ENCODE measurements at places on chromosomes 6 and 20.

- DNase-seq: no peak
Observed at GRCh38 chr6:162622572-162622971, 105.0 kb downstream of the PRKN start.

GRCh38 chr6:44782892-44783291 is 395.4 kb downstream of the CDC5L start:
- DNase-seq: no peak

DNA sequence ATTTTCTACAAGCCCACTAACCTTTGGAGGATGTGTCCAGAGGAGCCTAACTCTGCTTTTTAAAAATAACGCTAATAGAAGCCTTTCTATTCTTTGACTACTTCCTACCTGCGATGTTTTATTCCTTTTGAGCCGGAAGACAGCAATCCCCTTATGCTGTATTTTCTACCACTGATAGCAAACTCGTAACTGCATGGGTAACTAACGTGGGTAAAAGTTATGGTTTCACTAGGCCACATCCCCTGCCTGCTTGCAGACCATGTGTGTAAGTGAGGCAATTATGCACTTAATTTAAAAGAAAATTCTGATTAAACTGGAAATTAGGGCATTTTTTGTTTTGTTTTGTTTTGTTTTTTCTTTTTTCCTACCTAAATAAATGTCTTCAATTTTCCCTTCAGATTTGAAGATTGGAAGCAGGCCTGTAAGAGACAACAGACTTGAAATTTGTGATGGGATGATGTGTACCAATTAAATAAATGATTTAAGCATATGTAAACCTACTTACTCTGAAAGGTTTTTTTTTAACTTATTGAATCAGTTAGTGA is 931 bp downstream of the UFL1 start:
- DNase-seq: peak; percentile 6

- DNase-seq: no peak
Observed at GRCh38 chr6:3707024-3707423, 44.5 kb downstream of the PXDC1 start.

- DNase-seq: no peak
Observed at GRCh38 chr20:22579119-22579427, 5.3 kb downstream of the FOXA2 start.

- no peak for DNase-seq
Observed at GRCh38 chr6:16594849-16595248, 166.4 kb downstream of the ATXN1 start.

- no peak for DNase-seq
Observed at GRCh38 chr6:142912125-142912524, 32.9 kb downstream of the HIVEP2 start.

- no peak for DNase-seq
Observed at GRCh38 chr6:32050562-32050961, 12.3 kb downstream of the CYP21A2 start.

GRCh38 chr6:1436334-1437306 is 47.2 kb downstream of the FOXF2 start:
- peak; percentile 57 for DNase-seq

GRCh38 chr6:2986722-2987221 is 12.9 kb upstream of the NQO2 start:
- DNase-seq: no peak

DNA sequence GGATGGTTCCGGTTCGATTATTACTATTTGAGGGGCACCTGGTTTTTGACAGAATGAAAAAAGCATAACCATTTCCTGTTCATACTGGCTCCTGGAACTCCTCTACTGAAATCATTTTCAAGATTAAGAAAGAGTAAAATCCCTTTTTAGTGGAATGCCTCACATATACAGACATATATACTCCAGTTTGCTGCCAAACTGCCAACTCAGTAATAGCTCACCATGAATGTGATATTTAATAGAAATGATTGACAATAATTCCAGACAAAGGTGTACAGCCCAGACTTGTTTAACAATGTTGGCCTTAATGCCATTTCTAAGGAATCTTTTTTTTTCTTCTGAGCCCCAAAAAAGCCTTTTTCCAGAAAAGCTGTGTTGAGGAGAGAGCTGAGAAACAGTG is 93.1 kb downstream of the JAG1 start:
- DNase-seq: no peak

GRCh38 chr6:4320860-4321259 is 185.5 kb upstream of the ECI2 start:
- no peak for DNase-seq

DNA sequence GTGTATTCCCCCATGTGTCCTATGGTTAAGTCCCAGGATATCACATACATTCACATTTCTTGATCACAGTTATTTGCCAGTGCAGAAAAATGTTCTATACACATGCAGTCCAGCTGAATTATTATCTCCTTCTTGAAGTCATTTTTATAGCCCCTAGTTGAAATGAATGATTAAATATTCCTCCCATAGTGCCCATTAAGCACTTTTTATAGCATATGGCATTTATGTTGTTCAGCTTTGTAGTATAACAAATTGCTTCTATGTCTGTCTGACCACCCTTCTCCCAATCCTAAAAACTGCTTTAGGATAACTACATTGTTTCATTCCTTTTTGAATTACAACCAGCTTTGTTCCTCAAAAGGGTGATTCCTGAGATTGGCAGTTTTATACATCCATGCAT is 123.5 kb downstream of the ADGRB3 start:
- no peak for DNase-seq

- DNase-seq: no peak
Observed at GRCh38 chr20:50574586-50574985, 64.4 kb downstream of the PTPN1 start.

DNA sequence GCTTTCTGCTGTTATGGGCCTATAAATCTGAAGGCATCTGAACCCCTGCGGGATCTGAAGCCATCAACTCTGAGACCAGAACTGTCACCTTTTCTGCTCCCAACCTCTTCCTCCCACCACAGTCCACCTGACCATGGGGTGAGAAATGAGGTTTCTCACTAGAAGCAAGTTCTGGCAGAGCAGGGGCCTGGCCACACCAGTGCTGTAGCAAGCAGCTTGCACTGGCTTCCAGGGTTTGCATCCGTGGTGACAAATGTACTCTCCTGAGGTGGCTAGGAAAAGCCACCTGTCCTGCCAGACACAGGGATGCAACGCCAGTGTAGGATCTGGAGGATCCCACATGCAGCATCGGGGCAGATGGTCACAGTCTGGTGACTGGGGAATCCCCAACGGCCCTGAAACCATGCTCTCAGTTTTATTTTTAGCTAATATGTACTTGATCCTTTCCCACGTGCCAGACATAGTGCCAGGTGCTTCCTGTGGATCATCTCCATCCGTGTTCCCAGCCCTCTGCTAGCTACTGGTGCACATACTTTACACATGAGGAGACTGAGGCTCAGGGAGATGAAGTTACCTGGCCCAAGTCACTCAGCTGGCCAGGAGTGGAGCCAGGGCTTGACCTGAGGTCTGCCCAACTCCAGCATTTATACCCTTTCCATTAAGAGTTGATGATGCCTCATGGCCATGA is 122.1 kb upstream of the SPACA1 start:
- DNase-seq: no peak

GRCh38 chr20:21706261-21707195 is 1.1 kb downstream of the PAX1 start:
- DNase-seq: no peak

GRCh38 chr20:14012671-14013070 is 17.4 kb downstream of the MACROD2 start:
- DNase-seq: no peak

DNA sequence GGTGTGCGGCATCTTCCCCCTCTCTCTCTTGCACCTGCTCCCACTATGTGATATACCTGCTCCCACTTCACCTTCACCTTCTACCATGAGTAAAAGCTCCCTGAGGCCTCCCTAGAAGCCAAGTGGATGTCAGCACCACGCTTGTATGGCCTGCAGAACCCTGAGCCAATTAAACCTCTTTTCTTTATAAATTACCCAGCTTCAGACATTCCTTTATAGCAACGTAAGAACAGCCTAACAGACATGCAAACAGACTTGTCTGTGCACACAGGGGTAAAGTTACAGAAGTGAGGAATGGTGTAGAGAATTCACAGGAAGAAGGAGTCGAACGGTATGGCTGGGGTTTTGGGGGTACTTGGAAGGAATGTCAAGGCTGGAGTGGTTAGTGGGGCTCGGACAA is 14.8 kb upstream of the TGM2 start:
- DNase-seq: no peak

GRCh38 chr6:47034926-47035325 is 7.2 kb downstream of the ADGRF1 start:
- DNase-seq: peak; percentile 6

DNA sequence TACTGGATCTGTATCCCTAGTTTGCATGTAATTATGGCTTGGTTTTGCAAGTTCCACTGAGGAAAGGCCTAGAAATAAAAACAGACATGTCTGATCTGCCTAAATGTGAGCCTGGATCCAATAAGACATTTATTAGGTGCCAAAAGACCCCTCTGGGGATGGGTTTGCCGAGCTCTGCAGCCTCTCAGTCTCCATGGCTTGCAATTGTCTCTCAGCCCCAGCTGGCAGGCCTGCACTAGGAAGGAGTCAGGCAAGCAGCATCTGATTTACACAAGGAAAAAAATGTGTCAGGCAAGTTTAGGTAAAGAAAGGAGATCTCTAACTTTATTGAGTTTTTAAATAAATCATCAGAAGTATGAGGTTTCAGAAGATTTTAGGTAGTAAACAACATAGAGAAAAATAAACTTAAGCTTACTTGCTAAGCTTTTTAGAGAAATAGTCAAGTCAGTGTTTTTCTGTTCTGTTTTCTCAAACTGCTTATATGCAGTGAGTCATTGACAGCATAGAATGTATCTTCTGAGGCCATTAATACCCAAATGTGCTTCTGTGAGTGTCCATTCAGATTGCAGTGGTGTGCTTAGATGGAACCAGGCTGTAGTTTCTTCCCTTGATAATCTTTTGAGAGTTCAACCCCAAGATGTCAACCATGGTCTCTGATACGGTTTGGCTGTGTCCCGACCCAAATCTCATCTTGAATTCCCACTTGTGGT is 121.0 kb downstream of the FHL5 start:
- DNase-seq: no peak

DNA sequence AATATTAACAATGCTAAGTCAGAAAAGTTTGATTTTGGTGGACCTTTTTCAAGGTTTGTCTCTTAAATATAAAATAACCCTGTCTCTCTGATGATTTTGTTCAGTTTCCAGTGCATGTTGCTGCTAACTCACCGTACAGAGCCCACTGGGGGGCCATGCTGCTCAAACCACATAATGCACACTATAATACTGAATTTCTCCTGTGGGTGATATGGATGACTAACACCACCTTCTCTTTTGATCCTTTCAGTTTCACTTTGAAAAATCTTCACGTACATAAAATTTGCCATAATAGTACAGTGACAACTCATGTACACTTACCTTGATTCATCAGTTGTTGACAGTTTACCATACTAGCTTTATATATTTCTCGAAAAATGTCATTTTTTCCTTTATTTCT is 506.6 kb upstream of the MAN1A1 start:
- no peak for DNase-seq

DNA sequence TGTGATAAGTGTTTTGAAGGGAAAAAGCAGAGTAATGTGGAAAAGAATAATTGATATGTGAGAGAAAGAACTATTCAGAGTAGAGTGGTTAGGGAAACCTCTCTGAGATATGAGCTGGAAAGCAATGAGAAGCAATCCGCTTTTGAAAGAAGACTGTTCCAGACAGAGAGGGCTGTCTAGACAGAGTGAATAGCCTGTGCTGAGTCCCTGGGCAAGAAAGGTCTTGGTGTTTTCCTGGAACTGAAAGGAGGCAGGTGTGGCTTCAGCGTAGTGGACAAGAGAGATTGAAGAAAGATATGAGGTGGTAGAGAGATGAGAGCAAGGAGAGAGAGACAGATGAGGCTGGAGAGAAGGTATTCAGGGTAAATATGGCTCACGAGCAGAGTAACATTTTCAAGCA is 190.8 kb downstream of the UBE3D start:
- no peak for DNase-seq

- DNase-seq: peak; percentile 83
Observed at GRCh38 chr6:34237722-34238584, 1.3 kb downstream of the HMGA1 start.

DNA sequence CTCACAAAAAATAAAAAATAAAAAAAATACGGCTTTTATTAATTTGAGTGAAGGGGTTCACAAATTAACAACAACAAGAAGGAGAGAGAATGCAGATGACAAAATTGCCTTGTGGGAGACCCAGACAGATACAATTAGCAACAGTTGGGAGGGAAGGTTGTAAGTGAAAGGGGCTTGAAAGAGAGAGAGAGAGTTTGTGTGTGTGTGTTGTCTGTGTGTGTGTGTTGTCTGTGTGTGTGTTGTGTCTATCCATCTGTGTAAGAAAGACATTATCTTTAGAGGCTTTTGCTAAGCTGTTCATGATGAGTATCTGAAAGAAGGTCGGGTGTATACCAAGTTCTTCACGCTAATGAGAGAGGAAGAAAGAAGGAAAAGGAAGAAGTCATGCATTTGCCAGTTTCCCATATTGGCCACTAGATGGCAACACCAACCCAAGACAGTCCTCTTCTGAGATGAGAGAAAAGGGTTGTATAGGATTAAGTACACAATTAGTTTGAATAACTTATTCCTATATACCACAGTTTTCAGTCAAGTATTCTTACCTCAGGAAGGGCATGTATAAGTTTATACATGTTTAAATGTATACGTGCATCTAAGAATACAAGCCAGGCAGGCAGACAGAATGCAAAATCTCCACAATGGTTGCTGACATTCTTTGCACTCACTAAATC is 63.7 kb upstream of the CD2AP start:
- no peak for DNase-seq

GRCh38 chr20:53032478-53032932 is 60.3 kb downstream of the TSHZ2 start:
- DNase-seq: no peak

DNA sequence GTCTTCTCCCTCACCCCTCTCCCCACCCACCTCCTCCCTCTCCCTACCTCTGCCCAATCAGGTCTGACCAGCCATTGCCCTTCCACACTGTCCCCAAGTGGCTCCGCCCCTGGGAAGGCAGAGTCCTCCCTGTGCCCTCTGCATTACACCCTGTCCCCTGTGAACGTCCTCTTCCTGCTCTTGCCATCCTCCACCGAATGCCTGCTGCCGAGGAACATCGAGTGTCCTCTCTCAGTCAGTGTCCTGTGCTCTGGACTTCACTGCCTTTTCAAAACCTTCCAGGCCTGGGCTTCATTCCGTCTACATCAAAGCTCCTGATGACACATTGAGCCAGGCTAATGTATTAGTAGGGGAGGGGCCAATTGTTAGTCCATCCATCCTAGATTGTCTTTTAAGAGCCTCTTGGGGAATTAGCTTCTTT is 3.3 kb upstream of the PACSIN1 start:
- peak; percentile 55 for DNase-seq

GRCh38 chr20:62008643-62009183 is 57.0 kb downstream of the TAF4 start:
- no peak for DNase-seq

DNA sequence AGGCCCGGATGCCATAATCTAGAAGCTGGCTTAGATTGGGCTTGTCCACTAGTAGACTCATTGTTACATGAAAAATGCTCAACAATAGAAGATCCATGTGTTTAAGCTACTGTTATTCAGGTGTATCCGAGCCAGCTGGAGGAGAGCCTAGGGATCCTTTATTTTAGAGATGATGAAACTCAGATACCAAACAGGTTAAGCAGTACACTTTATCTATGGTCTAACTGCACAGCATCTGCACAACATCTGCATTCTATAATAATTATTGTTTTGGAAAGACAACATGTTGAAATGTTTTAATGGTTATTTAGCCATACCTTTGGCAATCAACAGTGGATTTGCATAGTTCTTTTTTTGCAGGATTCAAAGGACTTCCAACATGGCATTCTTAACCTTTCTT is 134.1 kb downstream of the RFPL4B start:
- no peak for DNase-seq

Data from HuH-7.5 (cell line).